ENCODE measurements at places on chromosomes 2 and 18. TPM values are rescaled to one million over a fixed set of nuclear protein-coding genes. Genes with fewer than 3 reads are reported as not detected.

CROCC2 gene
- not detected for total RNA-seq

SERPINB8 gene
- total RNA-seq: 14.4 TPM

MBP gene
- total RNA-seq: 16.6 TPM

DIPK1C gene
- total RNA-seq: not detected

ERMN gene
- 0.28 TPM for total RNA-seq

SLC39A10 gene
- total RNA-seq: 69.6 TPM

ANAPC1 gene
- 54.3 TPM for total RNA-seq

SLC40A1 gene
- total RNA-seq: 5.9 TPM

DPP10 gene
- not detected for total RNA-seq

ARMC9 gene
- 44.8 TPM for total RNA-seq

GALNT14 gene
- total RNA-seq: 1.7 TPM

CPO gene
- total RNA-seq: under 0.01 TPM

NABP1 gene
- total RNA-seq: 79.5 TPM

IL18R1 gene
- 0.96 TPM for total RNA-seq

IL36A gene
- total RNA-seq: not detected

SDC1 gene
- total RNA-seq: 14.4 TPM

HES6 gene
- 0.56 TPM for total RNA-seq

MDH1B gene
- total RNA-seq: 0.56 TPM

DNAH7 gene
- 0.19 TPM for total RNA-seq

OSR1 gene
- 21.4 TPM for total RNA-seq

BMPR2 gene
- 18.3 TPM for total RNA-seq
